ENCODE measurements at places on chromosomes 11 and 22.

DNA sequence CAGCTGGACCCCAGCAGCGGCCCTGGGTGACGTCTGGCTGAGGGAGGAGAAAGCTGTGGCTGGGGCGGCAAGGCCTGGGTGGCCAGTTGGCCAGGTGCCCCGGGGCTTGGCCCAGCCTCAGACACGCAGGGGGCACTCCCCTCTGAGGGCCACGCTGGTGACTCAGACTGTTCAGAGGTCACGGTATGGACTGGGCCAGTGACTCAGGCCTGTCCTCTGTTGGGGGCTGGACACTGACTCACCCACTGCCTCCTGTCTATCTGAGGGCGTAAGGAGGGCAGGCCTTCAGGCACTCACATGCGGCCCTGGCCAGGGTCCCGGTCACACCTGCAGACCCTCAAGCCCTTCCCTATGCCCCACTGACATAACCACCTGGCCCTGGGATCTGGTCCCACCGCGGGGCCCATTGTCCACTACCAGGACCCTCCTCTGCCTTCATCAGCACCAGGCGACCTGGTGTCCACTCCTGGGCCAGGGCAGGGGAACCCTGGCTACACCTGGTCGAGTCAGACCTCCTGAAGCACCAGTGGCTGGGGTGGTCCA is 3.7 kb upstream of the MUC5AC start:
- DNase-seq = no peak

GRCh38 chr11:61011229-61011870 is 39.9 kb downstream of the CD6 start:
- DNase-seq = no peak

DNA sequence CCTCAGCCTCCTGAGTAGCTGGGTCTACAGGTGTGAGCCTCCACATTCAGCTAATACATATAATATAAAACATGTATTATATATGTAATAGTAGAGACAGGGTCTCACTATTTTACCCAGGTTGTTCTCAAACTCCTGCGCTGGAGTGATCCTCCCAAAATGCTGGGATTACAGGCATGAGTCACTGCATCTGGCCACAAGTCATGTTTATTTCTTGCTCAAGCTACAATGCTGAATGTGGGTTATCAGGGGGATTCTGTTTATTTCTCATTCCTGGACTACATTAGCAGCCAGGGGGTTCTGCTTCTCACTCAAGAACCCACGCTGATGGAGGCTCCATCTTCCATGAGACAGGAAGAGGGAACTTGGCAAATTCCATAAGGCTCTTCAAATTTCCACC is 24.8 kb downstream of the FOLR3 start:
- DNase-seq = no peak

DNA sequence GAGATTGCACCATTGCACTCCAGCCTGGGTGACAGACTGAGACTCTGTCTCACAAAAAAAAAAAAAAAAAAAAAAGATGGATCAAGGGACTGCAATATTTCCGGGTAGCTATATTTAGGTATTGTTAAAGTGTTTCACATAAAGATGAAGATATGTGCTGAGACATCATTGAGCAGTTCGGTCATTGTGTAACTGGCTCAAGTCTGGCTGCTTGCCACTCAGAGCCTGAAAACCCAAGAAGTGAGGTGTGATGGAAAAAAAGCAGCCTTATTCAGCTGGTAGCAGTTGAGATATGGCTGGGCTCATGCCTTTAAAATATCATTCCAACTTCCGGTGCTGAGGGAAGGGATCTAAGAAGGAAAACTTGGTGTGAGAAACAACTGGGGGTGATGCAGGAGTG is 46.9 kb downstream of the LUZP2 start:
- no peak for DNase-seq
